ENCODE measurements at places on chromosomes 2 and 18.

GRCh38 chr2:8582651-8583399 lies 99.0 kb upstream of the ID2 start:
- no peak for DNase-seq

DNA sequence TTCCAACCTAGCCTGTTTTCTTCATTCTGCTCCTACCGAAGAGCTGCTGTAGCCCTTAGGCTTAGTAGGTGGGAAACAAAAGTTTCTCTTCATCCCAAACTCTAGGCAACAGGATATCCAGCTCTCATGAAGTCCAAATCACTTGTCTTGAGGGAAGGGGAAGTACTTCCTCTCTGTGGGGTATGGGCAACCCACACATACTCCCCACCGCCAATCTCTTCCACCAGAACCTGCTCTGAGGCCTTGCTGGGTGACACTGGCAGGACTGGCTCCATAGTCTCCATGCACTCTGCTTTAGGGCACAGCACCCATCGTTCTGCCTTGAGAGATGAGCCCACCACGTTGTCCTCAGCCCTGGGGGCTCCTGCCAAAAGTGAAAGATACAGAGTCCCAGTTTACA lies 173.0 kb downstream of the NCK2 start:
- peak; percentile 56 for DNase-seq

DNA sequence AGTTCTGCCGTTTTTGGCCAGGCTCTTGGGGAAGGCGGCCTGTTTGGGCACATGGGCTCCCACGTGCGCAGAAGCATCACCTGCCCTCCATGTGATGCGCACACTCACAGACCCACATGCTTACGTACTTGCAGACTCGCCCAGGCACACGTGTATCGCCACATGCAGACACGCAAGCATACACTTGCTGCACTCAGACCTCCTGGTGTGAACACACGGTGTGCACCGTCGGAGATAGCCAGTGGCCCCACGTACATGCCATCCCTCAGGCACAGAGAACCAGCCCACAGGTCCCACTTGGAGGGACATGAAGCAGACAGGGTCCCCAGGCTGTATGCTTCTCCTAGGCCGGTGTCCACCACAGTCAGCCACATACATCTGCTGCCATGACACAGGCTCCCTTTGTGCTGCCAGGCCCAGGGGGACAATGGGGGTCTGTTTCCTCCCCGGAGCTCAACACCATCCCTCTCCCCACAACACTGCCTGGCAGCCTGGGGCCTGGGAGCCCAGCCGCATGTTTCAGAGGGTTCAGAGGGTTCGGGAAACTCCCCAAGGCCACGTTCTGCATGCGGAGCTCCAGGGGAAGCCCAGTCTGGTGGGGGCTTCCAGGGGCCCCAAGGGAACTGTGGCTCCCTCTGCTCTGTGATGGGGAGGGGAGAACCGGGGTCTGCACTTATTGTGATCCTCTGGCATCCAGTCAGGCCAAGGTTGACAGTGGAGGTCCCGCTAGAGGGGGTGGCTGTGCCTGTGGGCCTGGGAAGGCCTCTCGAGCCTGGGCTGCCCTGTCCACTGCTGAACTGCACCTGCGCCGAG lies 208.1 kb upstream of the HAAO start:
- no peak for DNase-seq

DNA sequence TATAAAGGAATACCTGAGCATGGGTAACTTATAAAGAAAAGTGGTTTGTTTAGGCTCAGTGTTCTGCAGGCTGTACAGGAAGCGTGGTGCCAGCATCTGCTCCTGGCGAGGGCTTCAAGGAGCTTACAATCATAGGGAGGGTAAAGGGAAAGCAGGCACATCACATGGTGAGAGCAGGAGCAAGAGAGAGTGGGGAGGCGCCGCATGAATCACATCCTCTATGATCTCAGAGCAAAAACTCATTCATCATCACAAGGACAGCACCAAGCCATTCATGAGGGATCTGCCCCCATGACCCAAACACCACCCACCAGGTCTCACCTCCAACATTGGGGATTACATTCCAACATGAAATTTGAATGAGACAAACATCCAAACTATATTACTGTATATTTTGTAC lies 32.5 kb downstream of the R3HDM1 start:
- DNase-seq = peak; percentile 41

DNA sequence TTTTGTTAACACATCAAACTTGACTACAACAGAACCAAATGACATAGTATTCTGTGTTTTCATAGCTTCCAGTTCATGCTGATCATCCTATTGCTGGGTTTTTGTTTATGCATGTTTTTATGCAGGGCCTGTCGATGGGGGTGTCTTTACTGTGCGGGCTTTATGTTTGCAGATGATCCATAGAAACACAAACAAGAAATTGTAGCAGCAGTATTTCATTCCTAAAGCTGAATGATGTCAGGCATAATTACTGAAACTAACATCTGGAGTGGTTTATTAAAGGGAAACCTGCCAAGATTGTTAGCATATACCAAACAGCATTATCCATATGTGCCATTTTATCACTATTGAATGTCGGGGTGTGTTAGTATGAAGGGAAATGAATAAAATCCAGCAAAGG lies 129.7 kb downstream of the PTPRM start:
- DNase-seq = no peak

- no peak for DNase-seq
Measured at GRCh38 chr2:126303113-126303512, 352.8 kb upstream of the GYPC start.

- DNase-seq = no peak
Measured at GRCh38 chr18:48878471-48878870, 72.3 kb downstream of the SMAD7 start.

DNA sequence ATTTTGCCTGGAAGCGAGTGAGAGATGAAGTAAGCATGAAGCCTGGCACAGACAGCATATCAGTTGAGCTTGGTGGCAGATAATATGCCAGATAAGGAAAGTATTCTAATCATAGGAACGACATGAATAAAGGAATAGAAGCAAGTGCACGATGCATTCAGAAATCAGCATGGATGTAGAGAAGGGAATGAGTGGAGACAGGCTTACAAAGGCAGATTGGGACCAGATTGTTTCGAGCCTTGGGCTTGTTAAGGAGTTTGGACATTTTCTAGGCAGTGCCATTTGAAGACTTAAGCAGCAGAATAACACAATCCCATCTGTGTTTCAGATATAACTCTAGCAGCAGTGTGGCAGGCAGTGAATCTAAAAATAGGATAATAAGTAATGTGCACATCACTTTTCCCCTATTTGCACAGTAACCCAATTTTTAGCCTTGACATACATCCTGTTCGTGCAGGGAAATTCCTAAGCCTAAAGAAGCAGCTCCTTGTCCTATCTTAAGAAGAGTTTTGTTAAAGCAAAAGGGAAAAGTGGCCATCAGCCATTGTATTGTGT lies 450.2 kb downstream of the PLCL1 start:
- no peak for DNase-seq

GRCh38 chr2:152175012-152175367 lies 573 bp downstream of the STAM2 start:
- no peak for DNase-seq

- peak; percentile 4 for DNase-seq
Measured at GRCh38 chr2:63432373-63432772, 155.9 kb downstream of the WDPCP start.

DNA sequence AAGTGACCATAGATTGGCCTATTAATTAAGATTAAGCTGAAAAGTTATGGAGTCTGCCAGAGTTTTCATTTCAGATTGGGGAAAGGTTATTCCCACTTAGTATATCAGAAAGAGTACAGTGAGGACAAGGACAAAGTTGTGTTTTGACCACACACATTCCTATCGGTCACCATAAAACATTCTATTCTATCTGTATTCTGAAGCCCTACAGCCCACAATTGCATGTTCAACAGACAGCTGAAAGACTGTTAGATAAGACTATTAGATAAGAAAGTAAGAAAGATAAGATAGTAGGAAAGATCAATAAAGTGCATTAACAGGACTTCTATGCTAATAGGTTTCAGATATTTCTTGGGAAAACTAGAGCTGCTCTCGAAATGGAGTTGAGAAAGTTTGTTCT lies 26.7 kb upstream of the ACYP2 start:
- no peak for DNase-seq

DNA sequence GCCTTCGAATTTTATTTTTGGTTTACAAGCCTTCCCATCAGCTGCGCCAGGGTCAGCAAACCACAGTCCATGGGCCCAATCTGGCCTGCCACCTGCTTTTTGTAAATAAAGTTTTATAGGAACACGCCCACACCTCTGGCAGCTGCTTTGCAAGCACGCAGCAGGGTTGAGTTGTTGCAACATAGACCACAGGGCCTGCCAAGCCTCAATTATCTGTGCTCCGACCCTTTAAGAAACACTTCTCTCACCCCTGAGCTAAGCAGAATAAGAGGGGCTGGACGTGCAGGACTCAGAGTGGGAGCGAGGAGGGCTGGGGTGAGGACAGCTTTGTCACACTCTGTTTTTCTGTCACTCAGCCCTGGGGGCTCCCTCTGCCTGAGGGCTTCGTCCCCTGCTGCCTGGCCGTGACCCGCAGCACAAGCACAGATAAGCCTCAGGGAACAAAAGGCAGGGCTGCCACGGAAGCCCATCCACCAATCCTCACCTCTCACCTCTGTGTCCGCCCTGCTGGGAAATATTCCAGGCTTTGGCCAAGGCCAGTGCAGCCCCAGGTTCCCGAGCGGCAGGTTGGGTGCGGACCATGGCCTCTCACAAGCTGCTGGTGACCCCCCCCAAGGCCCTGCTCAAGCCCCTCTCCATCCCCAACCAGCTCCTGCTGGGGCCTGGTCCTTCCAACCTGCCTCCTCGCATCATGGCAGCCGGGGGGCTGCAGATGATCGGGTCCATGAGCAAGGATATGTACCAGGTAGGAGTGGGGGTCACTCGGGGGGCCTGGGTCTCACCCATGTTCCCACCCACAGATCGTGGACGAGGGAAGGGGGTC lies at the start of gene AGXT:
Gene AGXT (plus strand): TSS at position 539 of the 823 bp plus-strand sequence. CDS start 42 bp downstream, at position 581.
- peak; percentile 92 for DNase-seq

- DNase-seq = no peak
Measured at GRCh38 chr18:11408555-11409065, 200.8 kb upstream of the SLC35G4 start.

- no peak for DNase-seq
Measured at GRCh38 chr18:79400091-79400590, 4.4 kb downstream of the NFATC1 start.

- DNase-seq = peak; percentile 72
Measured at GRCh38 chr2:6866275-6866671, 566 bp upstream of the CMPK2 start.

DNA sequence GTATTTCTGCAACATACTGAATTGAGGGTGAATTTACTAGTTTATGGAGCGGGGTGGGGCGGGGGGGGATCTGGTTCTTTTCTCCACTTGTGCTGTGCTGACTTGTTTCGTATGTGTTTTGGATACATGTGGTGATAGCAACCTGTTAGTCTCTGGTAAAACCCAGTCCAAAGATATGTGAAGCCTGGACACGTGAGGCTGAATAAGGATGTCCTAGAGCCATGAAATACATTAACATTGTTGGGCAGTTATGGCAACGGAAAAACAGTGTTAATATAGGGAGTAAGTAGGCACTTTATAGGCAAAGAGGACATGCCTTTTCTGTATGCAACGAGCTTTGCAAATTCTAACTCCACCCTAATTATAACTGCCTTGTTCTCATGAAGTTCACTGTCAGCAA lies 42.1 kb upstream of the NEMP2 start:
- no peak for DNase-seq

- peak; percentile 71 for DNase-seq
Measured at GRCh38 chr2:113136828-113137775, 9.7 kb downstream of the IL1RN start.

GRCh38 chr2:113076954-113077669 lies 9.3 kb downstream of the IL1F10 start:
- no peak for DNase-seq

GRCh38 chr2:203500951-203501350 lies 34.1 kb downstream of the RAPH1 start:
- peak; percentile 47 for DNase-seq

DNA sequence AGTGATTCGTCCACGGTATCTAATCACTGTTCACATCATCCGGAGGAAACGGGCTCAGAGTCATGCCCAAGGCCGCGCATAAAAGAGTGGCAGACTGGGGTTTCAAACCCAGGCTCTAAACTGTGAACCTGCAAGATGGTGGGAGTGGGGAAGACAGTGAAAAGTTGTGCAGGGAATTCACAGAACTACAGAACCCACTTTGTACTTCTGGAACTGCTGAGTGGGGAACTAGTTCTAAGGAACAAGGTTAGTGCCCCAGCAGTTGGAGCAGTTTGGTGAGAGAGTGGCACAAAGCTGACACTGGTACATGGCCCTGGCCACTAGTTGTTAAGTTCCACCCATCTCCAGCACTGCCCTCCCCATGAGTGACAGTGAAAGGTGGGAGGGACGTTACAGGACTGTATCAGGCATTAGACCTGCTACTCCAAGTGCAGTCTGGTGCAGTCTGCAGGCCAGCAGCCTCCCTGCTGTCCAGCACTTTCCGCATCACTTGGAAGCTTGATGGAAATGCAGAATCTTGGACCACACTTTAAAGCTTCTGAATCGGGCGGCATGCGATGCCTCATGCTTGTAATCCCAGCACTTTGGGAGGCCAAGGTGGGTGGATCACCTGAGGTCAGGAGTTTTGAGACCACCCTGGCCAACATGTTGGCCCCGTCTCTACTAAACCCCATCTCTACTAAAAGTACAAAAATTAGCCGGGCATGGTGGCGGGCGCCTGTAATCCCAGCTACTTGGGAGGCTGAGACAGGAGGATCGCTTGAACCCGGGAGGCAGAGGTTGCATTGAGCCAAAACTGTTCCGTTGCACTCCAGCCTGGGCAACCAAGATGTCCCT lies 47.3 kb downstream of the C2orf42 start:
- peak; percentile 69 for DNase-seq

GRCh38 chr2:8819194-8819593 lies 18.2 kb downstream of the KIDINS220 start:
- no peak for DNase-seq

GRCh38 chr2:217099561-217099960 lies 239.7 kb upstream of the TNP1 start:
- DNase-seq = no peak

DNA sequence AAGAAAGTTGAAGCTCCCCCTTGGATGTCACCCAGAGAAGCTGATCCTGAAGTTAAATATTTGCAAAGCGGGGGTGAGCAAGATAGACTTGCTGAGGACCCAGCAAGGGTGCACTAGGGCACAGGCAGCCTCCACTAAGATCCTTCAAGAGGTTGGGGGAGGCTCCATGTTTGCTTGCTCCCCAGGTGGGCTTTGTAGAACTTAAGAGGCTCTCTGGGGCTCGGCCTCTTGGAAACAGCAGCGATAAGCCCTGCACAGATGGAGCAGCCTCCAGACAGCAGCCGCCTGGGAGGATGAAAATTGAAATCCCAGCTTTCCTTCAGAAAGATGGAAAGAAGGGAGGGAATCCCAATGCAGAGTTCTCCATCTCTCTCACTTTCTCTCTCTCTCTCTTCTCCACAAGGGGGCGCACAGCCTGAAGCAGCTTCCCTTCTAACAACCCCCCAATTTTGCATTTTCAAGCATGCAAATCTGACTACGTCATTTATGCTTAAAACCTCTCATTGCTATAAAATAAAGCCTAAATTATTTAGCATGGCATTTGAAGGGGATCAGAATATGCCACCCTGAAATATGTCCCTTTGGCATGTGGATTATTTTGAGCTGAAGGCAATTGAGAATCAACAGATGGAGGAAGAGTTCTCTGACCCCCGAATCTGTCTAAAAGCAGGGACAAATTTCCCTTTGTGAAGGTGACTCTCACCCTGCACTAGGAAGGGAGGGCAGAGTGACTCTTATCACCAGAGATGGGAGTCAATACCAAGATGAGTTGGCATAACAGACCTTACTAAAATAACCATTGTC lies 185.7 kb upstream of the KLHL29 start:
- DNase-seq = peak; percentile 18
